ENCODE measurements at places on chromosomes 5 and 9.

GRCh38 chr9:109143881-109144562, 23.0 kb downstream of the FRRS1L start:
- peak; percentile 51 for DNase-seq

GRCh38 chr9:121640076-121640475, 11.4 kb upstream of the DAB2IP start:
- DNase-seq: no peak

GRCh38 chr5:180160215-180160614, 48.8 kb downstream of the RASGEF1C start:
- DNase-seq: no peak

- DNase-seq: peak; percentile 76
Measured at GRCh38 chr9:95008151-95008771, 281.8 kb downstream of the AOPEP start.

GRCh38 chr9:134045841-134046544, 20.7 kb downstream of the BRD3OS start:
- DNase-seq: no peak

DNA sequence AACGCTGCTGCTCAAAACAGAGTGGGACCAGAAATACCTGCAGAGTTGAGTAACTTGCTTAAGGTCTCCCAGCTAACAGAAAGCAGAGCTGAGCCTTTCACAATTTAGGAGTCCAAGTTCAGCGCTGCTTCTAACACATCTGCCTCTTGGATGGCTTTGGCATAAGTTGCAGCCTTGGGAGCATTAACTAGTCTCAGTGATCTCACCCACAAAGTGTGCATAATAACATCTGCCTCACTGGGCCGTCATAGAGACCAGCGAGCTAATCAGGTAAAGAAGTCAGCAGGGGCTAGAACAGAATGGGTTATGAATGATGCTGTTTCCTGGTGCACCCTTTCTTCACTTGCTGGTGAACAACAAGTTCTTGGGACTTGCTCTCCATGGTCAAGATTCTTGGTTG, 36.5 kb downstream of the WWC1 start:
- DNase-seq: peak; percentile 44

DNA sequence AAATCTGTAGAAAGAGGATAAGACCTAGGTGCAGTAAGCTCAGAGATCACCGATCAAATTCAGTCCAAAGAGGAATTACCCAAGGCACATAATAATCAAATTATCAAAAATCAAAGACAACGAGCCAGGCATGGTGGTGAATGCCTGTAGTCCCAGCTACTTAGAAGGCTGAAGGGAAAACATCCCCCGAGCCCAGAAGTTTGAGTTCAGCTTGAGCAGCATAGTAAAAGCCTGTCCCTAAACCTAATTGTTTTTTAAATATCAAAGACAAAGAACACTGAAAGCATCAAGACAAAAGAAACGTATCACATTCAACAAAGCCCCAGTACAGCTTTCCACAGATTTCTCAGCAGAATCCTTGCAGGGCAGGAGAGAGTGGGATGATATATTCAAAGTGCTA, 122.9 kb downstream of the CEP120 start:
- no peak for DNase-seq

DNA sequence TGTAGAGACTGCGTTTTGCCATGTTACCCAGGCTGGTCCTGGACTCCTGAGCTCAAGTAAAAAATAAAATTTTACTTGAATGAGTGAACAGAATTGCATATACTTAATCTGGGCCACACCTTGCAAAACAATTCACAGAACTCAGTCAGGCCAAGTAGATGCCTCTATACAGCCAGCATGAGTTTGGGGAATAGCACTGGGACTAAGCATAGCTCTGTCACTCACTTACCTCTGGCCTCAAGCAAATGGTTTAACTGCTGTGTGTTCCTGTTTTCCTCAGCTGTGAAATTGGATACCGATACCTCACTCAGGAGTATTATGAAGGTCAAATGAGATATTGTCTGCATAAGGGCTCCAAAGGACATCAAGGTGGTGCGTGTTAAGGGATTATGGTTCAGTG, 10.9 kb upstream of the FRMPD1 start:
- no peak for DNase-seq

DNA sequence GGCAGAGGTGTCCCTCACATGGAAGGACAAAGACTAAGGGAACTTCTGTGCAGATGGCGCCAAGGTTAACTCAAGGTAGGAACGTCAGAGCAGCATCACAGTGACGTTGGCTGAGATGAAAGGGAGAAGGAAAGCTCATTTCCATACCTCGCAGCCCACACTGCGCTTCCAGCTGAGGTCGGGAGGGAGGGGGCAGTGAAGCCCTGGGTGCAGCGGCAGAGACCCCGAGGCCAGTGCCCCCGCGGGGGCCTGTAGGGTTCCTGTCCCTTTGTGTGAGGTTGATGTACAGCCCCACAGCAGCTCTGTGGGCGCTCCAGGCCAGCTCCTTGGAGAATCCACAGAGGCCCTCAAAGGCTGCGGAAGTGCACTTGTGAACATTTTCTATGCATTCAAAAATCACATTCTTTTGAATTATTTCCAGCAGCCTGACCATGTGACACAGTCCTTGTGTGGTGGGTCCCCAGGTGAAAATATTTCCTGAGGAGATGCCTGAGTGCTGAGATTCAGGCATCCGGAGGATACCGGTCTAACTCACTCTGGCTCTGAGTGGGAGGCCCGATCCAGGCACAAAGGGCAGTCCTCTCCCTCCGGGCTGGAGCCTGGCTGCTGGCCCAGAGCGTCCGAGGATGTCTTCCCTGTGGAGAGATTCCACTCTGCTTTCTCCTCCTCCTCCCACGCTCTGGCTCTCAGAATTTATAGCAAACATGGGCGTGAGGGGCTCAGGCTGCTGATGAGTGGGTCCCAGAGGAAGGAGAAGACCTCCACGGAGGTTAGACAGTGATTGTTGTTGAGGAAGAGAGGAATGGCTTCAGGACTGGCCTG, 150.7 kb downstream of the ICE1 start:
- DNase-seq: no peak

DNA sequence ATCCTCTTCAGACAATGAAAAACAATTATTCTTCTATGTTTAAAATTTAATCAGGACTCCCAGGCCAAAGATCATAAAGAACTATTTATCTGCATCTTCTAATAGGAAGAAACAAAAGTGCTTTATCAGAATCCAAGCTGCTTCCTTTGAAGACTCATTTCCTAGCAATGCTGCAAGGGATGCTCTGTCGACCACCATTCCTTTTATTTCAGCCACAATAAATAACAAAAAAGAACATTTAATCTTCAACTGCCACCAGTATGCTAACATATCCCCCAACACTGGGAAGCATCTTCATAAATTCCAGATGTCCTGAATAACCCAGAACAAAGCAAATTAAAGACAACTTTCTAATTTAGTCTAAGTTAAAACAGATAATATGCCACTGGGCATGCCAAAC, 68.7 kb downstream of the PKD2L2 start:
- no peak for DNase-seq

DNA sequence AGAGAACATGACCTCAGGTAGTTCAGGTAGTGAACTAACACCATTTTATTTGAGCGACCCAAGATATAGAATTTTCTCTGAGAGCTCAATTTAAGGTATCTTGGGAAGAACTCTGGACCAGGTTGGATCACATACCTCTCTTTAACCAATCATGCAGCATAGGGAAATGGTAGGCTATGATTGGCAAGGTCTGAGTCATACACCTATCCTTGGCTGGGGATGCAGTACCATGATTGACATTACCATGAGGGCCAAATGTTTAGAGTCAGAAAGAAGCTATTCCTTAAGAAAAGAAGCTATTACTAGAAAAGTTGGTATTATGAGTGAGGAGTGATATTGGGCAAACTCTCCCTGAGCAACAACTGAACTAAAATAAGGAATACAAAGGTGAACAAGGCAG, 258.7 kb downstream of the KCTD16 start:
- DNase-seq: no peak

DNA sequence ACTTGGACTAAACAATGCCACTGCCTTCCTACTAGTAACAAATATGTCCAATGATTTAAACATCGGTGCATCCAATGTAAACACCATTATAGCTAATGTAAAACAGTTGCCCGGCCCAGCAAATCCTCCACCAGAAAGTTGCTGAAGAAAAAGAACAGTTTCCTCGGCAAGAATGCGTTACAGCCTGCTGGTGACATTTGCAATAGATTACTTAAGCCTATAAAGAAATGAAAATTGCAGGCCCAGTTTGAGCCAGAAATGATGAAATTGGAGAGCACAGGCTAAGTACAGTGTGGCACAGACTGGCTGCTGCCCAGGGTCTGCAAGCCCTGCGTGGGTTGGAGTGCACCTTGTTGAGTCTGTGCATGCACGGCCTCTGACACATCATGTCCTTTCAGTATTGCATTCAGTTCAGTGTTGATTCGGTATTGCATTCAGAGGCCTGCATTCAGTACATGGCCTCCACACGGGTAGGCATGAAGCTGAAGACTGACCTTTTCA, 406.0 kb upstream of the KLF4 start:
- DNase-seq: no peak

DNA sequence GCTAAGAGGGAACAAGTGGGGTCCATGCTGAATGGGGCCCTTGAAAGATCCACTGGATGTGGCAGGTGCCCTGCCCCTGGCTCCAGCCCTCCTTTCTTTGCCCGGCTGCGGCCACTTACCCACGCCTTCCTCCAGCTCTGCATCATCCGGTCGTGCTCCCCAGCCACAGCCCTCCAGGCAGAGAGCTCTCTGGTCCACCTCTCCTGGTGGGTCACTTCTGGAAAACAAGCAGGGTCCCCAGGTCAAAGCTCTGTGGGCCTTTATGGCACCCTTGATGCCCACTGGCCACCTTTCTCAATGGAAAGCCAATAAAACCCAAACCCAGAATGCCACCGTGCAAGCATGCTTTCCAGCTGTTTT, 45.0 kb downstream of the SECISBP2 start:
- no peak for DNase-seq

DNA sequence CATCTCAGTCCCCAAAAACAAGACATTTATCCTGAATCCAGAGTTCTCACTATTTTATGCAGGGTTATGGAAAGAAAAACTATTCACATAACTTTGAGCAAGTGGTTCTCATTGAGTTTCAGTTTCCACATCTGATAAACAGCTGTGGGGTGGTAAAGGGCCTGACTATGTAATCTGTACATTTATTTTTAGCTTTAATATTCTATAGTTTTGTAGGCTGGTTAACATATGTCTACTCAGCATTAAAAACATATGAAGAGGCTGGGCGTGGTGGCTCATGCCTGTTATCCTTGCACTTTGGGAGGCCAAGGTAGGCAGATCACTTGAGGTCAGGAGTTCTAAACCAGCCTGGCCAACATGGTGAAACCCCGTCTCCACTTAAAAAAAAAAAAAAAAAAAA, 301.5 kb upstream of the CCNG1 start:
- no peak for DNase-seq

DNA sequence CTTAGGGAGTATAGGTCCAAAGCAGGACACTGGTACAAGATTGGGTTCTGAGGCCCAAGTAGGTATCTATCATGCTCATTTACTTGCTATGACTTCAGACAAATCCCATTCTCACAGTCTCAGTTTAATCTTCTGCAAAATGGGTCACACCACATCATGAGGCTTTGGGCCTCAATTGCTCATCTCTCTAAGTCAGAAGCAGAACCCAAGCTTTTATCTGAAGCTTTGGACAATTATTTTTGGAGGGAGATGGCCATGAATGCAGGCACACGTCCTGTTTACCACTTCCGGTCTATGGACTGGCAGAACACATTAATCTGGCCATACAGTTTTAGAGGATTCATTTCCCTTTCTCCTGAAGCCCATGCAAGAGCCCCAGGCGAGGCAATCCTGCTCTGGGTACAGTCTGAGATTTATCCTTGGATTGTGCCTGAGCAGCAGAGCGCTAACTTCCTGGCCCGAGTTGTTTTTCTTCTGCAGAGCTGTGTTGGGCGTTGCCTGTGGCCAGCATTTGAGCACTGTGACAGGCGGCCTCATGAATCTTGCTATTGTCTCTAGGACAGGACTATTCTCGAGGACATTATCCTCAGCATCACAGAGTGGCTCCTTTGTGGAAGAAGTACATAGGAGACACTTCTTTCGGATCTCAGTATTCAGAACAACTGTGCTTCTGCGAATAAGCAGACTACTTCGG, 16.1 kb downstream of the SLC22A4 start:
- DNase-seq: peak; percentile 23

DNA sequence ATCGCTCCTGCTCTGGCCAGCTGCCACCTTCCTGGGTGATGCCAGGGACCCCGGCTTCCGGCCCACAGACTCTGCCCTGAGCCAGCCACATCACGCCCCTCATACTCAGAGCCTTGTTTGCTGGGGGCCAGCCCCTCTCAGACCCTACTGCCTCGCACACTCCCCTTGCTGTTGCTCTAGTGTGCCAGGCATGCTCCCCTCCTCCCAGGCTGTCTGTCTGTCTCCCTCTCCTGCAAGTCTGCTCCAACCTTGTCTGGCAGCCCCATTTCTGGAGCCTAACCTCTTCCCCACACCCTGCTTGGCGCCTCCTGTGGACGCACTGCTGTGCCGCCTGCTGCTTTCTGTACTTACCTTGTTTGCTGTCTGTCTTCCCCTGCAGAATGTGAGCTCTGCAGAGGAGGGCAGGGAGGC, 184.7 kb downstream of the HSPA4 start:
- no peak for DNase-seq

GRCh38 chr9:134537951-134538641, 103.5 kb upstream of the COL5A1 start:
- DNase-seq: no peak

DNA sequence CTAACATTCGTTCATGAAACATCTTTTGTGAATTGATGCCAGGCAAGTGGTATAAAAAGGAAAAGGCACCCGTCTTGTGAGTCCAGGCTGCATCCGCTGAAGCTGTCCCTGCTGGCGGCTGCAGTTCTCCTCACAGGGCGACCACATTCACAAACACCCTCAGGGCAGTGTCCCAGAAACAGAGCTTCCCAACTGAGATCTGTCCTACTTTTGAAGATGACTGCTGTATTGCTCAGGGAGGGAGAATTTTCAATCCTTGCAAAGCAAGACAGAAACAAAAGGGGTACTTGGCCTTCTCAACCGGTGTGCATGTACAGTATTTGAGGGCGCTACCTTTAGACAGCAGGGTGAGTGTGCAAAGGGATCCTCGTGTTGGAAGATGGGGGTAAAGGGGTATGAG, 316.1 kb downstream of the GADD45G start:
- DNase-seq: peak; percentile 62

Measured in fibroblast of skin of back (primary cell).